Uterus (tissue), 4 donors: ENCODE measurements at places on chromosomes 11 and 22. TPM values are rescaled to one million over a fixed set of nuclear protein-coding genes. Genes with fewer than 3 reads are reported as not detected.

- DNase-seq: peak; percentile 50
Observed at GRCh38 chr11:47715082-47715669, at the start of gene AGBL2. Gene AGBL2 (minus strand): TSS chr11:47715369. CDS start chr11:47714650, 719 bp downstream.

The MRPL11 gene
- total RNA-seq: 31.2 TPM

GRCh38 chr11:47928426-47928825 is 51.9 kb upstream of the PTPRJ start:
- DNase-seq: no peak

DNA sequence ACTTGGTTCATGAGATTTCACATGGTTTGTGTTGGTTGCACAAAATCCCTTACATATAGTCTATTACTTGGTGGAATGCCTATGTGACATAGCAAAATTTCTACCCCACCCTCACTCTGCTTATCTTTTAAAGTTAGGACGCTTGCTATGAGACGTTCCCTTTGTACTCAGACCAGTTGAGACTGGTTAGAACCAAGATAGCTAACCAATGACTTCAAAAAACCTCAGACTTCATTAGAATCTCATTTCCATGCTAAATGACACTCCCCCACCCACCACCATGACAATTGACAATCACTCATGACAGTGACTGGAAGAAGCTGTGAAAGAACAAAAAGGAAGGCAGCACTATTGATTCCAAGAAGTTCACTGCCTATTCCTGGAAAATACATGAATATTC is 313.6 kb downstream of the ETS1 start:
- DNase-seq: no peak

The MUC5AC gene
- not detected for total RNA-seq

DNA sequence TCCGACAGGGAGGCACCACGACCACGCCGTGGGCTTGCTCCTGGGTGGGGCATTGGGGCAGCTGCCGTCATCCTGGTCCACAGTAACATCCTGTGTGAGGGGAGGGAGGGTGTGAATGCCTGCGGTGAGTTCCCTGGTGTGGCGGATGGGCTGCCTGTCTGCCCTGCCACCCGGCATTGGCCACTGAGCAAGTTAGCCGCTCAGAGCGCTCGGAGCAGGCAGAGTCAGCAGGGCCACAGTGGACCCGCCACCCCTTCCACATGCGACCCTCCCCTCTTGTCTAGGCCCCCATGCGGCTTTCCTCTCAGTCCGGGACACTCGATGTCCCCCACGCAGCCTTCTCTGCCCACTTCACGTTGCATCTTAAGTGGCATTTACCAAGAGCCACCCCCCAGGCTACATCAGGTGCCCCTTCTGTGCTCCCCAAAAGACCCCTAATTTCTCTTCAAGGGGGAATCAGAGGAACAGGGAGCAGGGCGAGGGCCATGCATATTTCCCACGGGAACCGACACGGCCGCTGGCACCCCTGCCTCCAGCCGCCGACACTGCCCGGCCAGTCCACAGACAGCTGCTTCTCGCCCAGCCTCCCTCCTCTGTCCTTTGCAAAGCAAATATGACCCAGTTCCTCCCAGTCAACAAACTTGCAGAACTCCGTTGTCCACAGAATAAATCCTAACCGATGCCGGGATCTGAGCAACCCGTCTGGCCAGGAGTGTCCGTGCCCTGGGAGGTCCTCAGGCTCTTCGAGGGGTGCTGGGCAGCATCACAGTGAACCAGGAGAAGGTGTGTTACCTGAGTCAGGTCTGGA is 1482.1 kb downstream of the TBC1D22A start:
- no peak for DNase-seq

DNA sequence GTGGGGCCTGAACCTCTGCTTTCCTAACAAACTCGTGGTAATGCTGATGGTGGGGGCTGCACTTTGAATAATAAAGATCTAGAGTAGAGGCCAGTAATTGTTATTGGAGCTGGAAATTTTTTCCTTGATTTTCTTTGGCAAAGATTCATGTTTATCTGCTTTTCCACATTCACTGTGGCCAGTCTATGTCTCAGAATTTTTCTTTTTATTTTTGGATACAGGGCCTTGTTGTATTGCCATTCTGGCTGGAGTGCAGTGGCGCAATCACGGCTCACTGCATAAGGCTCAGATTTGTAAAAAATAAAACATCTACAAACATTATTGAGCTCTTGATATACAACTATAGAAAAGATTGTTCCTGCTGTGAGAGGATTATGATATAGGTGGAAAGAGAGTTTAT is 1.6 kb downstream of the TMEM135 start:
- no peak for DNase-seq

DNA sequence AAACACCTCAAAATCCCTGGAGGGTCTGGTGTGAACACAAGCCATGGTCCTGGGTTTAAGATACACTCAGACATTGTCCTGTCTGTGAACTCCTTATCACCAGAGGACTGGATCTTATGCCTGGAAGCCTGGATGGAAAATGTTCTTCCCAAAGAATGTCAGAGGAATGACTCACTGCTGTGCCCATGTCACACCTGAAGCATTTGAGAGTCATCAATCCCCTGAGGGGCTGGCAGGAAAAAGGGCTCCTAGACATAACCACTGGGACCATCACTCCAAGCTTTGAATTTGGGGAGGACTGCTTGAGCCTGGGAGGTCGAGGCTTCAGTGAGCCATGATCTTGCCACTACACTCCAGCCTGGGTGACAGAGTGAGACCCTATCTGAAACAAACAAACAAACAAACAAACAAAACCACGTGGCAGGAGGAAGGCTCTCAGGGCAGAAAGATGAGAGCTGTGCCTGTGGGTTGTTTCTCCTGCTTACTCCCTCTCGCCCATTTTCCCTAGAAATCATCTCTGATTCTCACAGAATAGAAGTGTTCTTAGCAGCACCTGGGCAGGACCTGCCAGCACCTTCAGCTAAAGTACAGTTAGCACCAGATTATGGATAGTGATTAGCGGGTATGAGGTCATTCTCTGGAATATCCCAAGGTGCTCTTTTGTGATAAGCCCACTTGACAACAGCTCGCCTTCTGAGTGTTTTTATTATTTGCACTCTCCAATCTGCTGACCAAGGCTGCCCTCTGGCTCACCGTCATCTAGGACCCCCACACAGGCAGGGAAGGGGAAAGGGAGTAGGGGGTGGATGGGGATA is 11.9 kb upstream of the PRG2 start:
- DNase-seq: no peak

- DNase-seq: no peak
Observed at GRCh38 chr22:48761546-48761945, 1066.1 kb downstream of the BRD1 start.

DNA sequence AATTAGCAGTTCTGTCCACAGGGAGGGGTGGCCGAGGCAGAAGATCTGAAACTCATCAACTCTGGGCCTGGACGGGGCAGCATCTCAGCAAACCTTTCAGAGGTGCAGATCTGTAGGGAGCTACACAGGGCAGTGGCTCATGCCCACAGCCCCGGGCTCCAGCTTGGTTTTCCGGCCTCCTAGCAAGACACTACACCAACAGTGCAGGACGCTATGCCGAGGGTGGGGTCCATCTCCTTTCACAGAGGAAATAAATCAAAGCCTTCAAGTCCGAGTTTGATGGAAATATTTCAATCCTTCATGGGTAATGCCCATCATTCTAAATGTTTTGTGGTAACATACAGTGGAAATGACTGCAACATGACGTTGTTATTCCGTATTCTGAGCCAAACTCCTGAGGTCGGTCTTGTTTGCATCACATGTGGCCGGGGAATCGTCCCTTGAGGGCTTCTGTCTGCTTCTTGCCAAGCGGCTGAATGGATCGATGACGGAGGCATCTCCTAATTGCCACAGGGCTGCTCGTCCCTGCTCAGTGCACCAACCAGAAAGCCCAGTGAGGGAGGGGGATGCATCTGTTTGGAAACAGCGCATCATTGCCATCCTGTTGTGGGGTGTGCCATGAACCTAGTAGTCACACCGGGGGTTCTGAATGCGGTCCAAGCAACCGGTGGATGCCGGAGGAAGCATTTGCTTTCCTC is 30.0 kb downstream of the LINC01488 start:
- DNase-seq: peak; percentile 11

The APOBEC3B gene
- not detected for total RNA-seq

The CECR2 gene
- total RNA-seq: 6.3 TPM

DNA sequence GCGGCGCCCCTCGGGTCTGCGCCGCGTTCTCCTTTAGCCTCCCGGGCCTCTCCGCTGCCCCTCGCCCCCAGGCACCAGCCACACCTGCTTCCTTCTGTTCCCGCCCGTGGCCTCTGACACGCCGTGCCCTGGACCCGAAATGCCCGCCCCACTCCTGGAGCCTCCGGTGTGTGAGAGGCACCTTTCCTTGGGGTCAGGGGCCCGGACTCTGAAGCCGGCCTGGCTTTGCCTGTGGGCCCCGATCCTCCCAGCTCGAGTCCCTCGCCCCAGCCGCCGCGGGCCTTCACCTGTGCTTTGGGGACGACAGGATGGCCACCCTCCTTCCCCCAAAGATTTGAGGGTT is 661 bp upstream of the CDPF1 start:
- DNase-seq: no peak

The XKR3 gene
- total RNA-seq: not detected

The FDXACB1 gene
- total RNA-seq: 1.7 TPM

DNA sequence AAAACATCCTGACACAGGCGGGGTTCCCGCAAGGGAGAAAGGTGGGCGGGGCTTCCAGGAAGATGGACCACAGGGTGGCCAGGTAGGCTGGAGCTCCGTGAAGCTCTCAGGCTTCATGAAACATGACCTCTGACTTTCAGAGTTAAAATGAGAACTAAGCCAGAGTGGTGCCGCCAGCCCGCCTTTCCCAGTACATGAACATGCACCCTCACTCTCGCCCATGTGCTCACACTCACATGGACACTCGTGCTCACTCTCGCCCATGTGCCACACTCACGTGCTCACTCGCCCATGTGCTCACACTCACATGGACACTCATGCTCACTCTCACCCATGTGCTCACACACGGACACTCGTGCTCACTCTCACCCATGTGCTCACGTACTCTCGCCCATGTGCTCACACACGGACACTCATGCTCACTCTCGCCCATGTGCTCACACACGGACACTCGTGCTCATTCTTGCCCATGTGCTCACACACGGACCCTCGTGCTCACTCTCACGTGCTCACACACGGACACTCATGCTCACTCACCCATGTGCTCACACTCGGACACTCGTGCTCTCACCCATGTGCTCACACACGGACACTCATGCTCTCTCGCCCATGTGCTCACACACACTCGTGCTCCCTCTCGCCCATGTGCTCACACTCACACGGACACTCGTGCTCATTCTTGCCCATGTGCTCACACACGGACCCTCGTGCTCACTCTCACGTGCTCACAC is 10.0 kb downstream of the RNH1 start:
- no peak for DNase-seq

The OR51B4 gene
- total RNA-seq: not detected

The BSX gene
- total RNA-seq: not detected

The TRIM34 gene
- 12.2 TPM for total RNA-seq

GRCh38 chr11:29481738-29482137 is 535.1 kb downstream of the KCNA4 start:
- DNase-seq: no peak

The MRE11 gene
- total RNA-seq: 24.6 TPM

DNA sequence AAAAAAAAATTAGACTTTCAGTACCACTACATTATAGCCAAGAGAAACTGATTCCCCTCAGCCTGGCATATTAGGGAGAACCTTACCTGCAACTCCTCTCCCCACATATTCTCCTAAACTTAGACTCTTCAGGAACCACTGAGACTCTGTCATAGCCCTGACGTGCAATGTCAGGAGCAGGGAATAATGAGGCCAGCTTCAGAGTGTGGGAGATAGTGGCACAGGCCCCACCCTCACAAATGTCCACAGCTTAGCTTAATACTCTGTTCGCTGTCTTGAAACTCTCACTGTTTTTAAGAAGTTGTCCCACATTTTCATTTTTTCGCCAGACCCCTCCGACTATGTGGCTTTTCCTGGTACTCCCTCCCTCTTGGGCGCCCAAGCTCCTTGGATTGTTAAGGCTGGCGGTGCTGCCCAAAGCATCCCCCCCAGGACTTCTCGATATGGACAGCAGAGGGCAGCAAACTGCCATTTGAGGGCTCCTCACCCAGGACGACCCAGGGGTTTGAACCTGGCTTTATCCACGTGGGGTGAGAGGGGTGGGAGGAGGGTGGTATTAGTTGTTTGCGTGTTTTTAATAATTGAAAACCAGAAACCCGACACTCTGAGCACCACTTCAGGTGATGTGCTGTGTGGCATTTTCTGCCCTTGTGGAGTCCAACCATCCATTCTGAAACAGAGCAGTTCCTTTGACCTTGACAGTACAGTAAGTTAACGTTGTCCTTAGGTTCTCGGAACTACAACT is 45.2 kb upstream of the RASSF10 start:
- DNase-seq: peak; percentile 55
